ENCODE measurements at places on chromosomes 1 and 21.

DNA sequence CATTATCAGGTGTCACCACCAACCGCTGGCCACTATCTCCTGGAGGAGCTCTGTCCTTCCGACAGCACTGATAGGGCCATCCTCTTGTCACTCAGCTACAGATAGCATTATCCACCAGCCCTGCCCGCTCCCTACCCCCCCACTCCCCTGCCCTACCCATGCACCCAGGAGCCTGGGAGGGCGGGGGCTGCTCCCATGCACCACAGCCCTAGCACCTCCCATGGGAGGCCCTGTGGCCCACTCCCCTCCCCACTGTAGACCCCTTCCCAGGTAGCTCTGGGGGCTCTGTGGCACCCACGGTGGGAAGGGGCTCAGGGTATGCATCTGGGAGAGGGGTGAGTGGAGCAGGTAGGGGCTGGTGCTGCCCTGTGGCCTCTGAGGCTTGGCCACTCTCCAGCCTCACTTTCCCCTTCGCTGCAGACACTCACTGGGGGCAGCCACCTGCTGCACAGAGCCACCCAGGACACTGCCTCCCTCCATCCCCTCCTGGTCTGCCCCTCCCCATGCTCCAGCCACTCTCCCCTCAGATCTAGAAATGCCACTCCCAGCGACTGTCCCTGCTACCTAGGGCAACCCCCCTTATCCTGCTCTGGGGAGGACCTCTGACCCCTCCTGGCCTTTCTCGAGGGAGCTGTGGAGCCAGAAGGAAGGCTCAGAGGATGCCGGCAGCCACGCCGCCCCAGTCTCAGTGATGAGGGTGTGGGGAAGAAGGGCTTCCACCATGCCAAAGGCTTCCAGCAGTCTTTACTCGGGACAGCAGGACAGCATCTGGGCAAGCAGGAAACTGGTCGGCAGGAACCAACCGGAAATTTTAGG lies 58.5 kb downstream of the WNT9A start:
- no peak for DNase-seq

DNA sequence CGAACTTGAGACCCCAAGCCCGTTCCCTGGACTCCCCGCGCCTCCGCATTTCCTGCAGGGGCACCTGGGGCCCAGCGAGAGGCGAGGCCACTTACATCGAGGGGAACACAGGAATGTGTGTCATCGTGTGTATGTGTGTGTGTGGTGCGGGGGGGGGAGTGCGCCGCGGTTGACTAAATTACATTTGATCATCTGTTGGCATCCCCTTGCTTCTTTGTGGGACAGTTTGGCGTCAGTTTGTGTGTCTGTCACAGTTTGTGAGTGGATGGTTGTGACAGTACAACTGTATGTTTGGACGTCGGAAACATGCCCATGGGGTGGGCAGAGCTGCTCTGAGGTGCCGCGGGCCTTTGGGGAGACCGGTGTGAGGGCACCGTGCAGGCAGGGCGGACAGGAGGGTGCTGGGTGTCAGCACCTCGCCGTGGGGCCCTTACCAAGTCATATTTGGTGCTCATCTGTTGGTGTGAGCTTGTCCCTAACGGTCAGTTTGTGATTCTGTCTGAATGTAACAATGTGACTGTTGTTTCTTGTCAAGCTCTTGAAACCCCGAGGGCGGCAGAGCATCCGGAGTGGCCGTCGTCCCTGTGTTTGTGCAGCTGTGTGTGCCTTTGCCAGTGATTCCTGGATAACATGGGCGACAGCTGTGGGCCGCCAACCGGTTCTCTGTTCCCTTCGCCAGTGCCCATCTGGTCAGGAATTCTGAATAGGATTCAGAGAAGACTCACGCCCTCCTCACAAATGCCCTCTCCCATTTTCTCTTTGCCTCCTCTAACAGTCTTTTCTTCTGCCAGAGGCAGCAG lies 899 bp downstream of the OPRD1 start:
- no peak for DNase-seq

DNA sequence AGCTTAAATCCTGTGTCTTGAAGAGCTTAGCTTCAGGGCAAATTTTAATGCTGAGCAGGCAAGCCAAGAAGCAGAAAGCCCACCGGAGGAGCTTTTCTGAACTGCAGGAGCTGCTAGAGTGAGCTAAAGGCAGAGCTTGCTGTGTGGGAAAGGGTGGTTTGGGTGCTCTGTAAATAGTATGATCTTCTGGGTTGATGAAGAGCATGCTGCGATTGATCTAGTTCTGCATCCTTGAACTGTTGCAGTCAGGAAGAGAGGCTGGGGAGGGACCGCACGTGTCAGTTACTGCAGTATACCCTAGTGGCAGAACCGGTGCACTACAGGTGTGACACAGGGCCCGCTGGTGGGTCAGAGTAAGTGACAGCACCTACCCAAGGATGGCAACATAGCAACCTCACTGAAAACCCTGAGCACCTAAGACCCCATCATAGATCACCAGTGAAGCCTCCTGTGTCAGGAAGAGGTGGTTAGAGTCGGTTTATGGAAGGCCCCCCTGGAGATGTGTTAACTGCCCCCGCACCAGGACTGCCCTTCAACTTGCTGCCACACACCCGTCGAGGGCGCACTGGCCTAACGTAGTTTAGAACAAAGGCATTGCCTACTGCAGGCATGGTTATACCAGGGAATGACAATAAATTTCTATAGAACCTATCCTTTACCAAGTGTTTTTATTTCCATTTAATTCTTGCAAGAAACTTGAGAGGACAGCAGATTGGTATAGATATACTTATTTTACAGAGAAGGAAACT lies 146.0 kb upstream of the KIAA0040 start:
- peak; percentile 25 for DNase-seq

DNA sequence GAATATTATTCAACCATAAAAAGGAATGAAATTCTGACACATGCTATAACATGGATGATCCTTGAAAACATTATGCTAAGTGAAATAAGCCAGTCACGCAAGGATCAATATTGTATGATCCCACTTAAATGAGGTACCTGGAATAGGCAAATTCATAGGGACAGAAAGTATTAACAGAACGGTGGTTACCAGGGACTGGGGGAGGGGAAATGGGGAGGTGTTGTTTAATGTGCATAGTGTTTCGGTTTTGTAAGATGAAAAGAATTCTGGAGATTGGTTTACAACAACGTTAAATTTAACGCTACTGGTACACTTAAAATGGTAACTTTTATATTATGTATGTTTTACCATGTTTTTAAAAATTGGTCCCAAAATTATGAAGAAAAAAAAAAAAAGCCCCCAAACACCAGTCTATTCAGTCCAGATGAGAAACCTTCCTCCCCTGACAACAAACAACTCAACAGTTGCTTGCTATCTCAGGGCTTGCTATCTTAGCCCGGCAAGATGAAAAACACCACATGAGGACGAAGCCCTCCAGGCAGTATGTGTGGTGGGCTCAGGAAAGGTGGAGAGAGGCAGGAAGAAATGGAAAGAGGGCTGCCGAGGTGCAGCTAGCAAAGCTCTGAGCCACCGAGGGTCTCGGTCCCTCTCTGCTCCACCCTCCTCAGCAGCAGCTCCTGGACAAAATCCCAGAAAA lies 8.5 kb downstream of the NUAK2 start:
- no peak for DNase-seq

GRCh38 chr1:25099343-25099951 lies 132.9 kb downstream of the SYF2 start:
- DNase-seq, result no peak

GRCh38 chr1:156899956-156900718 lies 6.6 kb downstream of the PEAR1 start:
- no peak for DNase-seq

- no peak for DNase-seq
Observed at GRCh38 chr1:26359981-26360806, 6.3 kb upstream of the CRYBG2 start.

DNA sequence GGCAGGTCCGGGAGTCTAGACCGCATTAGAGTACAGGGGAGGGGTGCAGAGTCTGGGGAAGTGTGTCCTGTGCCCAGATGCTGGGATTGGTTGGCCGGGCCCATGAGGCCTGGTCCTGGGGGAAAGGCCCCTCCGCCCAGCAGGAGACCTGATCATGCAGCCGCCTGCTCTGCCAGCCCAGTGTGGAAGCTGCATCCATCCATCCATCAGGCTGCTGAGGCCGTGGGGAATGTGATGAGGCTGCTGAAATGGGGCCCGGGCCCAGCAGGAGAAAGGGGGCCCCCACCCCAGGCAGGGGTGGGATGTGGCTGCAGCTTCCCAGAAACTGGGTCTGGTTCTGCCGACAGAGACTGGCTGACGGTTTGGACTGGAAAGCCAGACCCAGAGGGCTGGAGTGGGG lies 37.2 kb downstream of the EPHA2 start:
- no peak for DNase-seq

DNA sequence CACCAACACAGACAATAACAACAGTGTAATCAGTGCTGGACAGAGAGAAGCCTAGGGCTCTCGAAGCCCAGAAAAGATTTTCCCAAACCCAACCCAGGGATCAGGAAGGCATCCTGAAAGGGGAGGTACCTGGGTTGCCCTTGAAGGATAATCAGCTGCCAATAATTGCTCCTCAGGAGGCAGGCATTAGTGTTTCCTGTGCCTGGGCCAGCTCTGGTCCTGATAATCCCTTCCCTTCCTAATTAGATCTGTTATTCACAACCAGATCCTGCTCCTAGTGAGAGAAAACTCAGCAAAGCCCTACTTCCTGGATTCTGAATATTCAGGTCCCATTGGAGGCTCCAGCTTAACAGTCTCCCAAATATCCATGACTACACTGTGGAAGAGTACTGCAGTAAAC lies 117.4 kb downstream of the DMRTA2 start:
- no peak for DNase-seq

All from kidney capillary endothelial cell (primary cell).